RCC 7860 (cell line): ENCODE measurements at places on chromosomes 16 and 17.

- no peak for DNase-seq
These were observed 2.1 kb upstream of the CD2BP2 start for GRCh38 chr16:30357085-30357714.

GRCh38 chr17:79243603-79243990, 169.0 kb downstream of the ENGASE start:
- DNase-seq: no peak

- DNase-seq: no peak
These were observed 290.9 kb upstream of the MAF start for GRCh38 chr16:79891458-79891857.

GRCh38 chr16:77637940-77638339, 84.4 kb upstream of the NUDT7 start:
- DNase-seq: no peak

GRCh38 chr16:50692999-50693781, at the start of gene NOD2:
TSS of gene NOD2 (plus strand) at chr16:50693606. CDS start at chr16:50699496, 5,890 bp downstream.
- no peak for DNase-seq

GRCh38 chr17:28071891-28072606, 29.6 kb downstream of the NLK start:
- no peak for DNase-seq
